Stimulated activated CD4-positive, alpha-beta T cell treated with anti-CD3 and anti-CD28 coated beads, Interleukin-4, amount 100 ng/mL, for 4 hours (primary cell): ENCODE measurements at places on chromosomes 4 and X.
A peak's percentile ranks its signal among the peaks of the same experiment; 100 is the strongest.

- no peak for DNase-seq
These were observed 1.0 kb downstream of the EGF start for GRCh38 chr4:109913596-109914241.

- DNase-seq = no peak
These were observed 355.0 kb downstream of the RAB28 start for GRCh38 chr4:13129095-13129494.

DNA sequence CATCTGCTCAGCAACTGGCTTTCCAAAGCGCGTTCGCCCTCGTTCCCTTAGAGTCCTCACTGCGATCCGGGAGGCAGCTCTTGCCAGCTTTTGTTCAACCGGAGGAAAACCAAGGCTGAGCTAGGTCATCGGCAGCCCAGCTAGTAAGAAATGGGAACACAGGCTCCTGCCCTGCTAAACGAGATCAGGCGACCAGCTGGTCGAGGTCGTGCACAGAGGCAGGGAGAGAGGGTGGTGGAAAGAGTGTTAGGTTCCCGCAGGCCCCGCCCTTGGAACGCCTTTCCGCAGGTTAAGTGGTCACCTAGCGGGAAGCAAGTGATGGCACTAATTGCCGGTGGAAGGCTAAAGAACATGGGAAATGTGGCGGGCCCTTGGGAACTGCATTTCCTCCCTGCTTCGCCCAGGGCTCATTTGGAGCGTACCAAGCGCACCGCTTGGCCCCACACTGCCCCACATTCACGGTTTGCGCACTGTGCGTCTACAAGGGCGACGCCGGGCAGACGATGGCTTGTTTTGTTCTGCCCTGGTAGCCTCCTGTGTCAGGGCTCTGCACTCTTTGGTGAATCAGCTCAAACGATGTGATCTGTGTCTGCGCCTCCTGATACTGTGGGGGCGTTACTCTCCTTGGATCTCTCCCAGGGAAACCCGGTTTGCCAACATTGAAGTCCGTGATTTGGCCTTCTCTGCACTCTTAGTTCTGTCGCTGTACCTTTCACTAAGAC is 7.2 kb upstream of the PRDM8 start:
- no peak for DNase-seq

- no peak for DNase-seq
These were observed 151.0 kb downstream of the VCX3A start for GRCh38 chrX:6383917-6384316.

DNA sequence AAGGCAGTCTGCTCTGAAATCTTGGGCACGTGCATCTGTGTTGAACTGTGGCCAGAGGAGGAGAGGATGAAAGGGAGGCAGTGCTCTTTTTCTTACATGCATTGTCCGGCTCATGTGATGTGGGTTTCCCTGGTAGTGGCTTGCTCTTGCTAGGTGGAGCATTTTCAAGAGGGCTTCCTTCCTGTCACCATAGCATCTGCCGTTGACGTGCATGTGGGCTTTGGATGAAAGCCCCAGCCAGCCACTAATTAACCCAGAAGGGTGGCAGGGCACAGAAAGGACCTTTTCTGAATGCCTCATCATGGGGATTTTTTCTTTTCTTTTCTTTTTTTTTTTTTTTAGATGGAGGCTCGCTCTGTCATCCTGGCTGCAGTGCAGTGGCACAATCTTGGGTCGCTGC is 121.3 kb downstream of the GPR143 start:
- peak; percentile 9 for DNase-seq

GRCh38 chr4:128513664-128514484 is 226.3 kb upstream of the PGRMC2 start:
- no peak for DNase-seq

DNA sequence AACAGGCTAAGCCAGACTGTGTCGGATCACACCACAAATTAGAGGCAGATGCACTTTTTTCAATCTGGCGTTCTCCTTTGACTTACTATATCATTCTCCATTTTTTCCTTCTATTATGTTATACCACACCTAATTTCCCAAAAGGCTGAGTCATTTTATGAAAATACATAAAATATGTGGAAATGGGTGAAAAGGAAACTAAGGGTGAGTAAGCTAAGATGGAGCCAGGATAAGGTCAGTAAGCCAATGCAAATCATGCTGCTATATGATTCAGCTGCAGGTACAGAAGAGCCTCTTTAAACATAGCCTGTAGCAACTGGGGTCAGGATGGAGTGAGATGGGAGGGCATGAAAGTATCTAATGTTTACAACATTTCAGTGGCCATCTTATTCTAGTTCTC is 94.0 kb upstream of the TEX13A start:
- DNase-seq = no peak

GRCh38 chr4:3054169-3054759 is 20.1 kb downstream of the HTT-AS start:
- DNase-seq = no peak

GRCh38 chrX:49177873-49178480 is 6.3 kb downstream of the PLP2 start:
- no peak for DNase-seq

GRCh38 chr4:106266201-106266600 is 49.8 kb downstream of the TBCK start:
- no peak for DNase-seq

- DNase-seq = no peak
These were observed at the start of gene BGN for GRCh38 chrX:153494541-153495361. Gene BGN, plus strand, starts transcription at chrX:153494980. Its CDS starts 9,652 bp downstream, at chrX:153504632.

- DNase-seq = no peak
These were observed 6.1 kb downstream of the TMA16 start for GRCh38 chr4:163500586-163500985.

DNA sequence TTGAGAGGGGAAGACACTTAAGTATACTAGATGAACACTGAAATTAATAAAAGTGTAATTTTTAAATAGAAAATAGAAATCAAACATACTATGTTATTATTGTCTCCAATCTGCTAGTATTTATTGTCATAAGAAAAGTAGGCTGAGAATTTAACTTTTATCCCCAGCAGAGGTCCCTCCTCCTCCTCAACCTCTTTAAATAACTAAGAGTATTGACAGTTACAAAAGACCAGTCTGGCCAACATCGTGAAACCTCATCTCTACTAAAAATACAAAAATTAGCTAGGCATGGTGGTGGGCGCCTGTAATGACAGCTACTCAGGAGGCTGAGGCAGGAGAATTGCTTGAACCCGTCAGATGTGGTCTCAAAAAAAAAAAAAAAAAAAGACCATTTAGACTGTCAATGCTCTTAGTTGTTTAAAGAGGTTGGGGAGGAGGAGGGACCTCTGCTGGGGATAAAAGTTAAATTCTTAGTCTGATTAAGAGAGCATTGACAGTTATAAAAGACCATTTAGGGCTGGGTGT is 4.2 kb downstream of the SLC30A9 start:
- no peak for DNase-seq

DNA sequence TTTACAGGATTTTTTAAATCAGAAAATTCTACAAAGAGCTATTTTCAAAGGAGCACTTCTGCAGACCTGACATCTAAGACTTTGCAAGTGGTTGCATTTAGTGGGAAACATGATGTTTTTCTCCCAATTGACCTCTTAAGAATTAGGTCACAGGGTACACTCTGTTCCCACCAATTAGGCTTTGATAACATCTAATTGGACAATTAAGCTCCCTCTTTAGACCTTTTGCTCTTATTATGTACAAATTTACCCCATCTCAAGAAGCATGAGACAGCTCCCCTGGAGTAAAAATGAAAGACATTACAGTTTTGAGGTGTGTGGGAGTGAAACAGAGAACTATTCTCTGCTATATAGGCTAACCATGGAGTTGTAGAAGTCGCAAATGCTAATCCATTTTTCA is 31.8 kb upstream of the AGA start:
- no peak for DNase-seq

GRCh38 chr4:119041396-119041795 is 94.2 kb upstream of the MYOZ2 start:
- no peak for DNase-seq

DNA sequence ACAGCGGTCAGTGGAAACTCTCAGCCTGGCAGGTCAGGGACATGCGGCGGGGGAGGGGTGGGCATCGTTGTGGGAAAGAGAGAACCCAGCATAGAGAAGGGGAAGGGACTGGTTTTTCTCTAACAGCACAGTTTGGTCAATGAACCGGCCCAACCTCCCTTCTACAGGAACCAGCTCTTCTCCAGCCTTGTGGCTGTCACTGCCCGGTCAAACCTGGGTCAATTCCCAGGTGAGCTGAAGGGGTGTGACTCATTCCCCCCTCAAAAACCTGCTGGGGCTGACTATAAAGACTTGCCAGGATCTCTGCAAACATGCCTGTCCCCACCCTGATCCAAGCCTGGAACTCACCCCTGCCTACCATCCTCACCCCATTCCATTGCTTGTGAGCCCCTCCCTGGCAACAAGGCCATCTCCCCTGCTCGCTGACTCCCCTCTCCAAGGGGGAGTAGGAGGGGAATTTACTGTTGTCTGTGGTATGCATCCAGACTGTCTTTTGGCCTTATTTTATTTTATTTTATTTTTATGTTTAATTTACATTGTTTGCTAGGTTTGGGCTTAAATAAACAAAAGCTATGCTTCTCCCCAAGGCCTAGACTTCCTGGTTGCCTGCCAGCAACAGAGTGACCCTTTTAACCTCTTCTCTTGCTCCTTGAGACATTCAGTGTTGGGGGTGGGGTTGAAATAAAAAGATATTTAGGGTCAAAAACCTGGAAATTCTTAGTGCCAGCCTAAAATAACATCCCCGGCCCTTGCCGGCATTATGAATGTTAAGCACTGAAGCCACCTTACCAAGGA is 49.6 kb downstream of the TSC22D3 start:
- DNase-seq = no peak

DNA sequence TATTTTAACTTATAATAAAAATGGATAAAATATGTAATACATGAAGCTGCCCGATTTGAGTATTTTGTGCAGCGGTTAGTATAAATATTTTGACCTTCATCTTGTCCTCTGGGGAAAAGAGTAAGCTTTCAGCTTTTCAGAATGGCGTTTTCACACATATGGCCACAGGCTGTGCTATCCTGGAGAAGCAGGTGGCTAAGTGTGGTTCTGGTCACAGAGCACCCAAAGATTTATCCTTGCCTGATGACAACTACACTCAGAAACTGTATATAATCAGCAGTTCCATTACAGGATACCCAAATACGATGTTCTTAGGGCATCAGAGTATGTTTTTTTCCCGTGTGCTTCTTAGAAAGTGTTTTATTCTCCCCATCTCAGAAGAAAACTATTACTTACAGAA is 42.3 kb upstream of the ANK2 start:
- no peak for DNase-seq

- DNase-seq = no peak
These were observed 1788.0 kb upstream of the TENM3 start for GRCh38 chr4:180455226-180455625.

DNA sequence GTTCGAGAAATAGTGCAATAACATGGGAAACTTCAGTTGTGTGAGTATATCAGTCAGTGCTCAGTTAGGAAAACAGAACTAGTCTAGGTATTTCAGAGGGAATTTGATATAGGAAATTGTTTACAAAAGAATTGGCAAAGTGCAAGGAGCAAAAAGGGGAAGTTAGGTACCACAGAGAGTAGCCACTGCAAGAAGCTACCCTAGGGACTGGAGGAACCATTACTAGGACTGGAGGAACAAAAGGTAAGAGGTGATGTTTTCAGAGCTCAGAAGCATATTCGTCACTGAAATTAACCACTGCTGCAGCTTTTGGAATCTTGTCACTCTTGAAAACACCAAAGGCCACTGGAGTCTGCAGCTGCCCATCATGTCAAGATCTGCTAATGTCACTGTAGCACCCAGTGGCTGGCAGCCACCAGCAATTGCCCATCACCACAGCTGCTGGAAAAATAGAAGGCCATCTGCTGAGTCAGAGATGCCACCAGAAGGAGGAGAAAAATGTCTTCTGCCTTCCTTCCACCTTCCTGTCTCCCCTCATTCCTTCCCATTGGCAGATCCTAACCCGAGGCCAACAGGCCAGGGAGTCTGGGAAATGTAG is 160.6 kb upstream of the RPS6KA3 start:
- DNase-seq = no peak

- DNase-seq = no peak
These were observed 26.1 kb upstream of the ZCCHC13 start for GRCh38 chrX:74277846-74278245.

DNA sequence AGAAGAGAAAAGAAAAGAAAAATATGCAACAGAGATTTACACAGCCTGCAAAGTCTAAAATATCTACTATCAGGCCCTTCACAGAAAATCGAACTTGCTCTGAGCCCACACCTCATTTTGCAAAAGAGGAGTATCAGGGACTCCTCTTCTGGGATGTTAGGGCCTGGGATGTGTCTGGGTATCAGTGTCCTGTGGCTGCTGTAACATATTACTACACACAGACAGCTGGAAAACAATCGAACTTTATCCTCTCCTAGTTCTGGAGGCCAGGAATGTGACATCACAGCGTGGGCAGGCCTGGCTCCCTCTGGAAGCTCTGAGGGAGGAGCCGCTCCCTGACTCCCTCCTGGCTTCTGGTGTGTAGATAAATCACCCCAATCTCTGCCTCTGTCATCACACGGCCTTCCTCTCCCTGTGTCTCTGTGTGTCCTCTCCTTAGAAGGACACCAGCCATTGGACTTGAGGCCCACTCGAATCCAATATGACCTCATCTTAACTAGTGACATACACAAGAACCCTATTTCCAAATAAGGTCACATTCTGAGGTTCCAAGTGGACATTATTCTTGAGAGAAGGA is 52.9 kb downstream of the PPP2R2C start:
- no peak for DNase-seq

GRCh38 chr4:176230836-176231235 is 35.5 kb upstream of the SPATA4 start:
- DNase-seq = no peak

DNA sequence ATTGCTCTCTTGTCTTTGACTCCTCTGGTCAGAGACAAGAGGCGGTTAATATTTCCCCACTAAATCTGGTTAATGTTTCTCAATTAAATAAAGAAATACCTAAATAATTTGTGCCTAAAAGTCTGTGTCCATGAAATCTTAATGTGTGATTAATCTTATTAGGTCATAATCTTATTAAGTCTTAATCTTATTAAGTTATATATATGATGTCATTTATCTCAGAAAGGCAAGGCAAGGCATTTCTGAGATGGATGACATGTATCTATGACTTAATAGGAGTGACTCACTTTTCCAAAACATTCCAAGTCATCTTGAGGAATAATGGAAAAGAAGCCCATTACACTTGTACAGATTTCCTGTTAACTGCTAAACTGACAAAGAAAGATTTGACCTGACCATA is 74.7 kb downstream of the TRAM1L1 start:
- no peak for DNase-seq

DNA sequence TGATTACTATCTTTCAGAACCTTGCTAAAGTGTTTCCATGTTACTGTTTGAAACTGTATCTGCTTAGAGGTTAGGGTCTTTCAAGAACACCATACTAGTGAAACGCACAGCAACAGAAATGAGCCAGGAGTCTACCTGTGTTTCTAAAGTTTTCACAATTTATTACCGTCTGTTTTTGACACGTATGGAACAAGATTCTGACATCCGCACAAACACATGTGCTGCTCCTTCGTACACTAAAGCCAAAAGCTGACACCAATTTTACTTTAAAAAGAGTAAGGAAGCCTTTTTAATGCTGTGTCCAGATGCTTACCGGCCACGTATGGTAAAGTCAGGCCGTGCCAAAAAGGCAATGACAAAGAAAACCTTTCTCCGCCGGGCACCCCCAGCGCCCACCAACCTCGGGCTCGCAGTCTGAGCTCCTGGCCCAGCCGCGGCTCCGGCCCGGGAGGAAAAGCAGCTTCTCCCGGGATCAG is 532 bp downstream of the RPS4X start:
- DNase-seq = no peak
